ENCODE measurements at places on chromosomes 5 and 9. TPM values are rescaled to one million over a fixed set of nuclear protein-coding genes. Genes with fewer than 3 reads are reported as not detected.

GRCh38 chr5:167472566-167473108 is 818.8 kb upstream of the WWC1 start:
- DNase-seq, result no peak

DNA sequence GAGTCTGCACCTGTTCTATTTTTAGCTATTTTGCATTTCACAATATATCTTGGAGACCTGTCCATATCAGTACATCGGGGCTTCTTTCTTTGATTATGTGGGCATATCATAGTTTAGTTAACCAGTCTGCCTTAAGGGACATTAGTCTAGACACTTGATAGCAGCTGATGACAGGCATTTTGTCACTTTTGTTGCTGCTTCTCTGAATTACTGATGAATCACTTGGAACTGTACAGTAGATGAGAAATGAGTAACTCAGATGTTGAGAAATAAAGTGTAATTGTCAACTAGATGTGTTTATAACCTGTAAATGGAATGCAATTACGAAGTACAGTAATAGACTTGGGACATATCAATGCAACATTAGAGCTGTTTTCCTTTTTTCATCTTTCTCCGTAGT is 7.1 kb downstream of the ZFP2 start:
- DNase-seq, result no peak

- DNase-seq, result no peak
Measured at GRCh38 chr5:74605759-74606158, 34.8 kb downstream of the ENC1 start.

- no peak for DNase-seq
Measured at GRCh38 chr5:53291528-53291927, 182.0 kb upstream of the MOCS2 start.

TRIM7 gene
- total RNA-seq, result 3.5 TPM

Measured in posterior vena cava (tissue), 2 donors.